Activated naive CD4-positive, alpha-beta T cell (primary cell): ENCODE measurements at places on chromosomes 2 and 18.

- no peak for DNase-seq
These were observed 84.5 kb upstream of the TANK start for GRCh38 chr2:161075701-161076100.

DNA sequence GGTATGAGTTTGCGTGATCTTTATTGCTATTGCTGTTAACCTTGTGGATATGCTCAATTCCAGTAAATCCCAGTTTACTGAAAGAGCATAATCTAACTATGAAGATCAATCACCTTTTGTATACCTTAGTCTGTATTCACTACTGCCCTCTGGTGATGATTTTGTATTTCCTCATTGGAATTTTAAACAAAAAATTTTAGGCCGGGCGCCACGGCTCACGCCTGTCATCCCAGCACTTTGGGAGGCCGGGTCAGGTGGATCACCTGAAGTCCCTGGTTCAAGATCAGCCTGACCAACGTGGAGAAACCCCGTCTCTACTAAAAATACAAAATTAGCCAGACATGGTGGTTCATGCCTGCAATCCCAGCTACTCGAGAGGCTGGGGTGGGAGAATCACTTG lies 5.1 kb downstream of the COMMD1 start:
- DNase-seq: no peak

GRCh38 chr2:179613701-179614100 lies 247.7 kb downstream of the ZNF385B start:
- DNase-seq: no peak

DNA sequence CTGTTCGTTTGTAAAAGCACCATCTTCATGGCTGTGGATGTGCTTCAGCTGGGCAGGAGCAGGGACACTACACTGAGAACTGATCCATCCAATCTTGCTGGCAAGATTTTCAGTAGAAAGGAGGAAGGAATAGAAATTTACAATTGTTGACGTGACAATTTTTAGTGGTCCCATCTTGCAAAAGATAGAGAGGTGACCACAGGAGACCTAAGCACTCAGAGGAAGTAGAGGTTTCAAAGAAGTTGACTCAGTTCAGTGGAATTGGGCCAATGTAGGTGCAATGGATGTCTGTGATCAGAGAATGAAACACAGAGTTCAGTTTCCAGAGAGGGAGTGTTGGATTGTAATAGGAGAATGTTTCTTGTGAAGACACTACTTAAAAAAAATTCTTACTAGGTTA lies 1.4 kb downstream of the UGT1A5 start:
- DNase-seq: no peak

DNA sequence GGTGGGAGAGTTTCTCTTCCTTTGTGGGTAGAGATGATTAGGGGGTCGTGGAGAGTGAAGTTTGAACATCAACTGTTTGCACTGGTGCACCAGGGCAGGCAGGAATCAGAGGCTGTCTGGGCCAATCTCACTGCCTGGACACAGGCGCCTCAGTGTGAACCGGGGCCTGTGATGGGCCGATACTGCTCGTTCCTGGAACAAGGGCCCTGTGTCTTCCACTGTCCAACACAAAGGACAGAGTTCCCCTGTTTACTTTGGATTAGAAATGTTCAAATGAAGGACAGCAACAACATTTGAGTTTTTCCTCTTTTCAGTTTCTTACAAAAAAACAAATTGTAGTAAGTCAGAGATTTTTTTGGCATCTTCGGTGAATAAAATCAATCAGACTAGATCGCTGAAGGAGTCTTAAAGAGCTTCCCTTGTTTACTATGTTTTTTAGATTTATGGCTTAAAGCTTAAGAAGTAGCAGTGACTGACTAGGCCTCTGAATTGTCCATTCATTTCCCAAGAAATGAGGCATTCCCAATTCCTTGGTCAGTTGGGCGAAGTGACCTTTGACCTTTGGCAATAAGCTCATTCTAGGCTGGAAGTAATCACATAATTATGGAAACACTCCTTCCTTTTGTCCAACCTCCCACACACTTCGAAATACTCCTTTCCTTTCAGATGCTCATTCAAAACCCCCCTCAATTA lies 11.6 kb upstream of the TGFA start:
- no peak for DNase-seq

- DNase-seq: no peak
These were observed 2.7 kb downstream of the CDH20 start for GRCh38 chr18:61335684-61336555.

DNA sequence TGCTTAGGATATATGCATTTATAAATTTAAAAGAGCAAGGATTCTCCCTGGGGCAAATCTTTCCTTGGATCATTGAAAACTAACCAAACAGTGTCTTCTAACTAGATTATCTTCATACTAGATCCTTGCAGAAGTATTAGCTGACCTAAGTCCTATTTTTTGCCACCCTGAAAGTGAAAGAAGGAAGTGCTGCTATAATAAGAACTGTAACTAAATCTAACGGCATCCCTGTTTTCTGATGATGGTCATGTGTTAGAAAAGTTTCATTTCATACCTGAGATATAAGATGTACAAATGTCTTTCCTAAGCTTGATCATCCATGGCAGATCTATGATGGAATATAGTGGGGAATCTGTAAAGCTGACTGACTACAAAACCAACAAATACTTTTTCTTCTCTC lies 102.7 kb downstream of the MAP2 start:
- no peak for DNase-seq

- DNase-seq: peak; percentile 39
These were observed at the start of gene SP140 for GRCh38 chr2:230225486-230225885. Gene SP140 (plus strand): TSS chr2:230225736. CDS start chr2:230225845, 109 bp downstream.

GRCh38 chr2:205758051-205758450 lies 75.8 kb downstream of the NRP2 start:
- DNase-seq: no peak

- DNase-seq: no peak
These were observed 315.1 kb upstream of the EPAS1 start for GRCh38 chr2:45982096-45982495.

DNA sequence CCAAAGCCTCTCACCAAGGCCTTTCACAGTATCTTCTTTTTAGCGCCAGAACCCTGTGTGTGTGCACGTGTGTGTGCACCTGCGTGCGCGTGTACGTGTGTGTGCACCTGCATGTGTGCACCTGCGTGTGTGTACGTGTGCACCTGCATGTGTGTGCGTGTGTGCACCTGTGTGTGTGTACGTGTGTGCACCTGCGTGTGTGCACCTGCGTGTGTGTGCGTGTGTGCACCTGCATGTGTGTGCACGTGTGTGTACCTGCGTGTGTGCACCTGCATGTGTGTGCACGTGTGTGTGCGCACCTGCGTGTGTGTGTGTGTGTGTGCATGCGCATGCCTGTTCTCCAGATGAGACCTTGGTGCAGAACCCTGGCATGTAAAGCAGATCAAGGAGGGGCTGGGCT lies 131.4 kb upstream of the HDAC4 start:
- no peak for DNase-seq

DNA sequence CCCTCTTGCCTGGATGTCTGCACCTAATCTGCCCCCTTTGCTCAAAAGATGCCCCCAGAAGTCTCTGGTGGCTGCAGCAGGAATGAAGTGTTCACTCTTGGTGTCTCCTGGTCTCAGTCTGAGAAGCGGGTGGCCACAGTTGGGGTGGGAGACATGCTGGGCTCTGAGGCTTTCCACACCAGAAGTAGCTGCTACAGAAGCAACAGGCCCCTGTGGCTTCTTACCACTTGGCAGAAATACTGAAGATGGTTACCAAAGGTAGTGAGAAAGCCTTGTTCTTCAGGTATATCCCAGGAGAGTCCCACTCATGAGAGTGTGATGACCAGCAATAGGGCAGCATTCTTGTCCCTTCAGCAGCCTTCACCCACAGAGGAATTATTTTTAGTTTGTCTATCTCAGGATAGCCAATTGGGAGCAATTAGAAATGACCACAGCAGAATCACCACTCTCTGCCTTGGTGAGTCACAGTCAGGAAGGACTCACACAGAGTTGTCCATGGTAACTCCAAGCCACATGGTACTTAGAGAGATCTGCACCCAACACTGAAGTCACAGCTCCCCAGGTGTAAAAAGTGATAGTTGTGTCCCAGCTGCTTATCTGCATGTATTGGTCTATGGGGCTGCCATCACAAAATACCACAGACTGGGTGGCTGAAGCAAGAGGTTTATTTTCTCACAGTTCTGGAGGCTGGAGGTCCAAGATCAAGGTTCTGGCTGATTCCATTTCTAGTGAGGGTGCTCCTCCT lies 169.8 kb upstream of the ID2 start:
- DNase-seq: no peak

DNA sequence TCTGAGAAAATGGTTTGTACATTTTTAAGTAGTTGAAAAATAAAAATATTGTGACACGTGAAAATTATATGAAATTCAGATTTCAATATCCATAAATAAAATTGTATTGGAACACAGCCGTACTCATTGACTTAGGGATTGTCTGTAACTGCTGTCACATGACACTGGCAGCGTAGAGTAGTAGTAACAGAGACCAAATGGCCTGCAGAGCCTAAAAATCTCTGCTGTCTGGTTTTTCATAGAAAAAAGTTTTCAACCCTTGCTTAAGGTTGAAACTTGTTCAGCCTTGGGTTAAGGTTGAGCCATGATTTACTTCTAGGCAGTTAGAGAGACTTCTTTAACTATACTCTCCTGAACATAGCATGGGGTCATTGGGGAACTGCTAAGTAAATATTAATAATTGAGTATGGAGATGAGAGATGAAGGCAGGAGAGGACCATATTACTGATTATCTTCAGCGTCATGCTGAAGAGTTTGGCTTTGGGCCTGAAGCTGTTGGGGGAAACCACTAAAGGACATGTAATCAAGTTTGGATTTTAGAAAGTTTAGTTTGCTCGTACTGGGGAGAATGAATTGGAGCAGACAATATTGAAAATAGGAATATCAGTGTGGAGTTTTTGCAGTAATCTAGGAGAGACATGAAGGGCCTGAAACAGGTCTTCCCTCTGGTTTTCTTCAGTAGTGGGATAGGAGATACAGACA lies 16.2 kb downstream of the EML4 start:
- DNase-seq: no peak

DNA sequence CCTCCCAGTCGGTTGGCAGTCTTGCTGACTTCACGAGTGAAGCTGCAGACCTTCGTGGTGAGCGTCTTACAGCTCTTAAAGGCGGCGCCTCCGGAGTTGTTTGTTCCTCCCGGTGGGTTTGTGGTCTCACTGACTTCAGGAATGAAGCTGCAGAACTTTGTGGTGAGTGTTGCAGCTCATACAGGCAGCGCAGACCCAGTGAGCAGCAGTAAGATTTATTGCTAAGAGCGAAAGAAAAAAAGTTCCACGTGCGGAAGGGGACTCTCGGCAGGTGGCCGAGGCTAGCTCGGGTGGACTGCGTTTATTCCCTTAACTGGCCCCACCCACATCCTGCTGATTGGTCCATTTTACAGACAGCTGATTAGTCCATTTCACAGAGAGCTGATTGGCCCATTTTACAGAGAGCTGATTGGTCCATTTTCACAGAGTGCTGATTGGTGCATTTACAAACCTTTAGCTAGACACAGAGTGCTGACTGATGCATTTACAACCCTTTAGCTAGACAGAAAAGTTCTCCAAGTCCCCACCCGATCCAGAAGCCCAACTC lies 240.3 kb downstream of the LRATD1 start:
- DNase-seq: no peak

DNA sequence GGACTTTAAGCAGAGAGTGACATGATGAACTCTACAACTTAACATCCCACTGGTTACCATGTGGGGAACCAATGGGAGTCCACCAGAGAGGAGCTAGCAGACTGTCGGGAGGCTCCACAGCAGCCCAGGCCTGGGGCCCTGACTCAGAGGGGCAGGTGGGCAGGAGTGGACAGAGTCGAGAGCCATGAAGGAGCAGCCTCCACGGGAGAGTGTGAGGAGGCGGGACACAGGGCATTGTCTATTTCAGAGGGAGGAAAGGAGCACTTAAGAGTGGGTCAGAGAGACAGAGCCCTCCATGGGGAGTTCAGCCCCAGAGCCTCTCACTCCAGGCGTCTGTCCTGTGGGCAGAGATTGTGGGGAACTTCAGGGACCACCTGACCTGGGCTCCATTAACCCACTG lies 118.7 kb downstream of the CYP26B1 start:
- DNase-seq: no peak

DNA sequence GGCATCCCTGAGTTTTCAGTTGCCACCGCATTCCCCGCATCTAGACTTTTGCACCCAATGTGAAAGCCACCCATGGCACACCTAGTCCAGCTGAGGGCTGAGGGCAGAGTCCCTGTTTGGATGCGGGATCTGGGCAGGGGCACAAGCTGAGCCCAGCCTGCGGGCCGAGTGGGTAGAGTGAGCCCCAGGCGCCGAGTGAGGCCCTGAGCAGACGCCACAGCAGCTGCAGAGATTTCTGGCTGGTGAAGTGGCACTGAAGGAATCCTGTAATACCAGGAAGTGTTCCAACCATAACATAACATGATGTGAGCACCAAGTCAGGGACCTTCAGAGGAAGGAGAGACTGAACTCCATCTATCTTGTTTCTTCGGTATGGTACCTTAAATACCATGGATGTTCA lies 27.7 kb upstream of the FRZB start:
- DNase-seq: no peak

- no peak for DNase-seq
These were observed 11.0 kb upstream of the LGALSL start for GRCh38 chr2:64442801-64443429.

DNA sequence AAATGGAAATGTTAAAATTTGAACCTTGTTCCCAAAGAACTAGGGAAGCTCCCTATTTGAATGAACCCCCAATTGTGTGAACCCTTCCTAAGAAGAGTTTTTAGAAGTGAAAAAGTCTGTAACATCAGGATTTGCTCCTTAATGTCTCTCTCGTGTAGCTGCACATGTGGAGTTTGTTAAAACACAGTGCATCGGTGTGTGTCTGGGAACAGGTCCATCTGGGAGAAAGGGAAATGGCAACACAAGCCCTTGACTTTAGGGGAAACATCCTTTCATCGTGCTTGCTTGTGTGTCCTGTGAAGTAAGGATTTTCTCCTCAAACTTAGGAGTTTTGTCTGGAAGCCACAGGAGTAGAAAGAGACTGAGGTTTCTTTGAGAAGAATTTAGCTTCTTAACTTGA lies 203.9 kb downstream of the PRKCE start:
- no peak for DNase-seq

GRCh38 chr2:42232024-42232423 lies 62.9 kb downstream of the EML4 start:
- no peak for DNase-seq

- no peak for DNase-seq
These were observed 99.7 kb upstream of the UGP2 start for GRCh38 chr2:63741884-63742579.

- DNase-seq: no peak
These were observed 191.8 kb downstream of the KCNH7 start for GRCh38 chr2:162646794-162647193.

- no peak for DNase-seq
These were observed 168.4 kb downstream of the NDUFA10 start for GRCh38 chr2:239856620-239857285.

- DNase-seq: no peak
These were observed 1.4 kb downstream of the CYRIA start for GRCh38 chr2:16664052-16664731.

GRCh38 chr2:8581601-8582041 lies 100.2 kb upstream of the ID2 start:
- DNase-seq: no peak
